ENCODE measurements at places on chromosomes 6 and 20.

GRCh38 chr6:57324538-57324937, 7.1 kb downstream of the PRIM2 start:
- no peak for DNase-seq

GRCh38 chr20:20237093-20237959, 130.6 kb upstream of the INSM1 start:
- DNase-seq: no peak

- no peak for DNase-seq
These were observed 4.0 kb downstream of the DXO start for GRCh38 chr6:31967926-31968320.

DNA sequence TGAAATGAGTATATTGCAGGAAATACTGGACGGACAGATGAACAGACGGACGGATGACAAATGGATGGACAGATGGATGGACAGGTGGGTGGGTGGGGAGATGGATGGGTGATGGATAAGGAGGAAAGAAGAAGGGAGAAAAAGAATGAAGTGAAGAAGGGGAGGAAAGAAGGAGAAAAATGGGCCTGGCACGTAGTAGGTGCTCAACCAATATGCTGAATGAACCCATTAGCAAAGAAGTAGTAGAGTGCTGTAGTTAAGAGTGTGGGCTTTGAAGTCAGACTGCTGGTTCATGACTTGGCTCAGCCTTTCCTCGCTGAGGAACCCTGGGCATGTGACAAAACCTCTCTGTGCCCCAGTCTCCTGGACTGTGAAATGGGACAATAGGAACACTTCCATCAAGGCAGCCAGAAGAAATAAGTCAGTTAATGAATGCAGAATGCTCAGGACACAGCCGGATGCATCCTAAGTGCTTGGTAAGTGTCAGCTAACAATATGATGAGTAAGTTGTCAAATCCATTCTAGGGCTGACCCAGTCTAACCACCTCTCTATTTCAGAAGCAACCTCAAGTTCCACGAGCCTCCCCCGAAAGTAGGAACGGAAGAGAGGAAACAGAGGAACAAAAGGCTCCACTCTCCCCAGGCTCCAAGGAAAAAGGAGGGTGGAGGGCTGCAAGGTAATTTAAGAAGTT, 37.9 kb downstream of the PREX1 start:
- no peak for DNase-seq

DNA sequence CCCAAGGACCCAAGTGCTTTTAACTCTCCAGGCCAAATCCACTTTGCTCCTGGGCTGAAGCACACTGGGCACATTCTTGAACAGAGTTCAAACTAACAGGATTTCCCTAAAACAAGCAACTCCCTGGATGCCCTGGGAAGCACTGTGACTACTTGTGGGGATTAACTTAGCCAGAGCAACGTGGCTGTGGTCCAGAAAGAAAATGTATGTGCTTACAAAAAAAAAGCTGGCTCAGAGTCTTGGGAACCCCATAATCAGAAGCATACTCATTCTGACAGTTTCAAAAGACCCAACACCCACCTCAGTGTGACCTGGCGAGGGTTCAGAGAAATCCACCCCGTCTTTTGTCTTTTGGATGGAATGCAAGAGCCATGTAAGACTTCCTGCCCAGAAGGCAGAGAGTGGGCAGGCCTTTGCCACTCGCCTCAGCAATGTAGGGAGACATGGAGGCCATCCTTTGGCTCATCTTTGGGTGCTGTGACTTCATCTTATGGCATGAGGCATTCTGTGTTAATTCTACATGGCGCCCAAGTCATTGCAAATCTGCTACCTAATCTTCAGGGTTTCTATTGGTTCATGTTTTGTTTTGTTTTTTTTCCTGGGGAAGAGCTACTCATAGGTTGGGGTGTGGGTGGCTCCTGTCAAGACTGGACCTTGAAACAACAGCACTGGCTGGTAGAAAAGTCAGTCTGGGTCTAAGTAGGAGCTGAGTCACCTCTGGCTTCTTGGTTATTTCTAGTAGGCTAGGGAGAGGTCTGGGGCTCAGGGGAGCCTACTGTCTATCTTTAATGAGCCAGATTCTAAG, 248.6 kb upstream of the SUPT3H start:
- DNase-seq: peak; percentile 73

GRCh38 chr6:1335367-1336037, 23.6 kb downstream of the FOXQ1 start:
- peak; percentile 21 for DNase-seq

- no peak for DNase-seq
These were observed 5.7 kb downstream of the MAFB start for GRCh38 chr20:40683221-40683893.

DNA sequence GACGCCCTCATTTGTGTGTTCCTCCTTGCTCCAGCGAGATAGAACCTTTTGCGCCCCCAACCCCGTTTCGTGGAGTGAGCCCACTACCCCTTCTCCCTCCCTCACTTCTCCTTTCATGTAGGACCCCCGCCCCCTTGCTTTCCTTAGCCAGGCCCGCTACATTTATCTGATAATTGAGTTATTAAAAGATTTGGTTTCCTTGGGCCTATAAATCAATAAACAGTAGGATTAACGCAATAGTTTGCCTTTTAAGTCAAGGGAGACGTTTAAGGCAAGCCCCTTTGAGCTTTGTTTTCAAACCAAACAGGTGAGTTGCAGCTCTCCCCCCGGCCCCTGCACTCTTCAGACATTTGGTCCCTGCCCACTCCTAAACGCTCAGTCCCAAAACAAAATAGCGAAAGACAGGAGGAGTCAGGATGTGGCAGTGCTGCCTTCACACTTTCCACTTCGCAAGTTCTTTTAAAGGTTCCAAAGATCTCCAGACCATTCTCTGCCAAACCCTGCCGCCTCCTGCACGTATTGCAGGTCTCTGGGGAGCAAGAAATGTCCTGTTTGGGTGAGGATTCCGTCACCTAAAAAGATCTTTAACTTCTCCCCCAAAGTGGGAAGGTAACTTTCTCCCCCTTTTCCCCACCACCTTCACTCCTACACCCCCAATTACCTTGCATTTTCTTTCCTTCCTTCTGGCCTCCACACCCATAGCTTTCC, 27.6 kb downstream of the TFAP2B start:
- no peak for DNase-seq

DNA sequence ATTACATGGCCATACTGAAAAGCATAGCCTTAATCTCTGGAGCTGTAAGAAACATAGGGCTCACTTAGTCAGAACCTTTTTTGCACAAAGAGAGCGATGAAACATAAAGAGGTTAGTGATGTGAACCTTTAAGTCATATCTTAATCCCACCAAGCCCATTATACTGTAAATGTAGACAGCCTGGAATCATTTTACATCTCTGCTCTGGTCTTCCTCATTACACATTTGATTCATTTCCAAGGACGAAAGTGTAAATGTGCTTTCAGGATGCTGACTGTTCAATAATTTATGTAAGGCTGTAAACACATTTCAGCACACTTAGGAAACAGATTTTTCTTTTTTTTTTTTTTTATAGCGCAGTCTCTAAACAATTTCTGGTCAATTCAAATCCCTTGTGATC, 131.3 kb upstream of the B3GAT2 start:
- DNase-seq: no peak

- no peak for DNase-seq
These were observed 497.0 kb downstream of the BTBD3 start for GRCh38 chr20:12414446-12415274.

- DNase-seq: no peak
These were observed 2.2 kb downstream of the NOL4L start for GRCh38 chr20:32582659-32583580.

GRCh38 chr20:3354247-3354646, 53.2 kb downstream of the DNAAF9 start:
- DNase-seq: no peak

GRCh38 chr6:3946778-3947177, 97.6 kb downstream of the FAM50B start:
- DNase-seq: no peak

GRCh38 chr6:168410035-168410434, 30.9 kb upstream of the SMOC2 start:
- no peak for DNase-seq

DNA sequence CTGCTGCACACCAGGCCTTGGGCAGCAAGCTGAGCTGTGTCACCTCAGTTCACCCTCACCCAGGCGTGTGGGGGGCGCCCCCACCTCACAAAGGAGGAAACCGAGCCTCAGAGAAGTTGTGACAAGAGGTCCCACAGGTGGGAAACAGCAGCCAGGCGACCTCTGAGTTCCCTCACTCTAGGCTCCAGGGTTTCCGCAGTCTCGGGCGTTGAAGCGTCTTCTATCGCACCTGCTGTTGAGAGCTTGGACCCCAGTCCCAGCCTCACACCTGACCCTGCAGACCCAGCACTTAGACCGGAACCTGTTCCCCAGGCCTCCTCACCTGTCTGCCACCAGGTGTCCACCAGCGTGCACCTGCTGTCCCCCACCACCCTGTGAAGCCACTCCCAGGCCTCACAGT, 22.3 kb upstream of the APMAP start:
- DNase-seq: no peak

- no peak for DNase-seq
These were observed 35.6 kb upstream of the LAMP5 start for GRCh38 chr20:9478771-9479170.

GRCh38 chr6:168242940-168243225, 76.7 kb downstream of the DACT2 start:
- no peak for DNase-seq

Measured in AG04449 (cell line).